ENCODE measurements at places on chromosomes 5 and 9.

DNA sequence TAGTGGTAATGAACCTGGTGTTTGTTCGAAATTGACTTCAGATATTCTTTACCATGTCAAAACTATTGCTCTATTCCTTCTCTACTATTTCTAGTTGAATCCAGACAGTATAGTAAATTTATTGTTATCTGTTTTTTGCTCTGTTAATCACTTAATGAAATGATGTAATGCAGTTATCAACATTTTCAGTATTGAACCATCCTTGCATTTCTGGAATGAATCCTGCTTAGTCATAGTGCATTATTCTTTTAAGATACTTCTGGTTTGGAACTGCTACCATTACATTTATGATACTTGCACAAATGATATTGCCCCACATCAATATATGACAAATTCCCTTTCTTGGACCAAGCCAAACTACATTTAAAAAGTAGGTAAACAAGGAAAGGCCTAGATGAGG, 554.0 kb upstream of the KLF4 start:
- DNase-seq, result no peak

DNA sequence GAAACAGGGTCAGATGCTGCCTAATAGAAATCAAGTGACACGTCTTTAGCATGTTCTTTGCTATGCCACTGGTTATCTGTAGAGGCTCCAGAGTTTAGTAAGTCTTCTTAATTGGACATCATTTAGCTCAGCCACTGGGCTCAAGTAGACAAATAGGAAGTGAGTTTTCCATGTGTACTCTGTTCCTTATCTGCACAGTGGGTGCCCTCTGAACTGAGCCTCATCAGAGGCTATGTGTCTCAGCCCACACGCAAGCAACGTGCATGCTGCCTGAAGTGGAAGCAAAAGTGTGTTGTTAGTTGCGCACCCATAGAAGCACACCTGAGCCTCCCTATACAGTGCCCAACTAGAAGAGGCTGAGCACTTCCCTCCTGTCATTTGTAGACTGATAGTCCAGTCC, 134.7 kb downstream of the SEMA5A start:
- DNase-seq, result no peak

DNA sequence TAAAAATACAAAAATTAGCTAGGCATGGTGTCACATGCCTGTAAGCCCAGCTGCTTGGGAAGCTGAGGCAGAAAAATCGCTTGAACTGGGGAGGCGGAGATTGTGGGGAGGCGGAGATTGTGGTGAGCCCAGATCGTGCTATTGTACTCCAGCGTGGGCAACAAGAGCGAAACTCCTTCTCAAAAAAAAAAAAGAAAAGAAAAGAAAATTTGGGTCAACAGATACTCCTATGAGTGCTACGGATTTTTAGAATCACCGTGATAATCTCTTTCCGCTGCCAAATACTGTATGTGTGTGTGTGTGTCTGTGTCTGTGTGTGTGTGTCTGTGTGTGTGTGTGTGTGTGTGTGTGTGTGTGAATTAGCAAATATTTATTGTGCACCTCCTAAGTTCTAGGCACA, 64.4 kb downstream of the ARRDC3 start:
- no peak for DNase-seq

DNA sequence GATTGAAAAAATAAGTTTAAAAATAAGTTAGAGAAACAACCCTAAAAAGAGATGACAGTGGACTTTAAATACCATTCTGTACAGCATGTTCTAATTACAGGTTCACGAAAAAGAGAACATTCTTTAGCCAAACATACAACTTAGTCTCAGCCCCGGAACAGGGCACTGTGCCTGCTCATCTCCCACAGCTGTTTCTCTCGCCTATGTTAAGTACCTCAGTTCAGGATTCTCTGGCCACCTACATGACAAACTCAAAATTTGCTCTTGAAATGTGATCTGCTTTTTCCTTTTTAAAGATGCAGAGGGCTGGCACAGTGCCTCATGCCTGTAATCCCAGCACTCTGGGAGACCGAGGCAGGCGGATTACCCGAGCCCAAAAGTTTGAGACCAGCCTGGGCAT, 52.3 kb downstream of the MYO10 start:
- DNase-seq, result no peak

GRCh38 chr9:94514722-94515121, 40.2 kb upstream of the PCAT7 start:
- DNase-seq, result no peak

GRCh38 chr5:147332658-147333057, 97.8 kb downstream of the STK32A start:
- no peak for DNase-seq

DNA sequence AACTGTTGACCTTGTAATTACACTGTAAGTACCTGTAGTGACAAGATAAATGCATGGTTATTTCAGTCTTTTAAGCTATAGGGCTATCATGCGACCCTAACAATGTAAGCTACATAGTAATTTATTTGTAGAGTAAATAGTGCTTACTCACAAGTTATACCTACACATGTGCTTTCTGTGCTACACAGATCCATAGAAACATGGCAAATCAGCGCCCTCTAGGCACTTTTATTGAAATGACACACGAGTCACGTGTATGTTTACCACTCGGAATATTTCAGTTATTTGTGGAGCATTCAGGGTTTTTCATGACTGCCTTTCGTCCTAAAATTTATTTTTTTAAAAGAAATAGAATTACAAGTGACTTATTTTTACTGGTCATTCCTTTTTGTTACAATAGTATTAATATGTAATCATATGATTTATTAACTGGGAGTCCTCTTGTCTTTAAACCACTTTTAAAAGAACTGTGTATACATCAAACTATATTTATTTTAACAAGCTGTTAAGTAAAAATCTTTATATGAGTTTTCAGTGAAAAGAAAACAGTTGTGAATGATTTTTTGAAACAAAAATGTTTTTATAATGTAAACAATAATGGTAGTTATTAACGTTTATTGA, 1242.3 kb upstream of the WWC1 start:
- DNase-seq, result no peak

DNA sequence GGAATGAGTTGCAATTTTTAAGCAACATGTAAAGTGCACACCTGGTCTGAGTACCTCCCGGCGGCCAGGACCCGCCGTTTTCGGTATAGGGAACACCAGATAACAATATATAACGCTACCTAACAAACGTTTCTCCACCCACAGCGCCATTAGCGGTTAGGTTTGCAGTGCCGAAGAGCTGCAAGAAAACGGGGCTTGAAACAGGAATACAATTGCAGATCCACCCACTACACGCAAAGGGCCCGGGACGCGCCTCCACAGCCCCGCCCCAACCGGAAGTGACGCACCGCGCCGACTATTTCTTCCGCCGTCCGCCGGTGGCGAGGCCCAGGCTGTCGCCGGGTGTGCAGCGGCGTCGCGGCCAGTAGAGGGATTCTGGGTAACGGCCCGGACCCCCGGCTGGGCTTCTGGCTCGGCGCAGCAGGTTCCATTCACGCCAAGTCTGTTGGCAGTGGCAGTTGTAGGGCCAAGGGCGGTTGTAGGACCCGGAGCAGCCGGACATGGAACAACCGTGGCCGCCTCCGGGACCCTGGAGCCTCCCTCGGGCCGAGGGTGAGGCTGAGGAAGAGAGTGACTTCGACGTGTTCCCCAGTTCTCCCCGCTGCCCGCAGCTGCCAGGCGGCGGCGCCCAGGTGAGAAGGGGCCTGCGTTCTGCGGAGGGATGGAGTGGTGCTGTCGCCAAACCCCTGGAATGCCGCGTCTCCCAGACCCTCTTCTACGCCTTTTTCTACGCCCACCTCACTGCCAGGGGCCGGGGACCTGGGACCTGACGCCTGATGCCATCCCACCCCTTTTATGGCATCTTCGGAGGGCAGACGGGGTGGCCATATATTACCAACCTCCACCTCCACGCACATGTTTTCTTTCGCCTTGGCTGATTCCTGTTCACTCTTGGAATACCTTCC, at the start of gene CDC37L1:
Gene CDC37L1, plus strand, starts transcription at position 302 of the 905 bp plus-strand sequence. Its CDS starts 199 bp downstream, at position 501.
- peak; percentile 99 for DNase-seq

GRCh38 chr5:176167800-176168199, 70.4 kb upstream of the SIMC1 start:
- no peak for DNase-seq

DNA sequence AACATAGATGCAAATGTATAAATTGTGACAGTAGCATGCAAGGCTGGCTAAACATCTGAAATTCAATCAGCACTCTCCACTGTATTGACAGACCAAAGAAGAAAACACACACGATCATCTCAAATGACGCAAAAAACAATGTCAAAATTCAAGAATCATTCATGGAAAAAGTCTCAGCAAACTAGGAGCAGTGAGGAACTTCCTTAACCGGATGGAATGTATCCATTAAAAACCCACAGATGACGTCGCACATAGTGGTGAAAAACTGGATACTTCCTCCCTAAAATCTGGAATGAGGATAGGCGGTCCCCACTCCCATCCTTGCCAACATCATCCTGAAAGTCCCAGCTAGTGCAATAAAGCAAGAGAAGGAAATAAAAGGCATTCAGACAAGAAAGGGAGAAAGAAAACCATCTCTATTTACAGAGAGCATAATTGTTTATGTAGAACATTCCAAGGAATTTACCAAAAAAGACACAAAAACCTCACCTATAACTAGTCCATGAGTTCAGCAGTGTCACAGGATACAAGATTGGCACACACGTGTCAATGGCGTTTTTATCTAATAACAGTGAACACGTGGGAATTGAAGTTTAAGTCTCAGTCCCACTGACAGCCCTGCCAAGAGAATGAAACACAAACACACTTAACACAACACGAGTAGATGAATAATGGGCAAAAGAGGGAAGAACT, 14.1 kb upstream of the CEP72 start:
- DNase-seq, result no peak

DNA sequence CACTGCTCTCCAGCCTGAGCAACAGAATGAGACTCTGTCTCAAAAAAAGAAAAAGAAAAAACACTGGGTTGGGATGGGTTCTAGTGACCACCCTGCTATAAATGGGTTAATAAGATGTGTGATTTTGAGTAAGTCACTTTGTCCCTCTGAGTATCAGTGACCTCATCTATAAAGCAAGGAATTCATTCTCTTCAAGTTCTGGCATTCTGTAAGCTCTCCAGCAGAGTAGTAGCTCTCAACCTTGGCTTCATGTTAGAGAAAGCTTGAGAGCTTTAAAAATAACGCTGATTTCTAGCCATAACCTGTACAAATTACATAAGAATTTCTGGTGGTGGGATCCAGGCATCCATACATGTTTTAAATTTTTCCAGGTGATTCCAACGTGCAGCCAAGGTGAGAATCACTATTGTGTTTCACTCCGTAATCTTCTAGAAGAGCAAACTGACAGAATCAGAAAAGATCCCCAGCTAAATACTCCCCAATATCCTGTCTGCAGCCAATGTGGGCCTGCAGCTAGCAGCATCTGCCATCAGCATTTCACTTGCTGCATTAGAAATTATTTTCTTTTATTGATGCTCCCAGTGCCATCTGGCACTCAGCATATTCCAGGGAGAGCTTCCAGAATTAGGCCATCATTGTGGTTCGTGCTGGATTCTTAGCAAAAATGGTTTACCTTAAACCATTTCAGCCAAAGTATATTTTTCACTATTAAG, 109.4 kb downstream of the FEM1C start:
- DNase-seq, result no peak

DNA sequence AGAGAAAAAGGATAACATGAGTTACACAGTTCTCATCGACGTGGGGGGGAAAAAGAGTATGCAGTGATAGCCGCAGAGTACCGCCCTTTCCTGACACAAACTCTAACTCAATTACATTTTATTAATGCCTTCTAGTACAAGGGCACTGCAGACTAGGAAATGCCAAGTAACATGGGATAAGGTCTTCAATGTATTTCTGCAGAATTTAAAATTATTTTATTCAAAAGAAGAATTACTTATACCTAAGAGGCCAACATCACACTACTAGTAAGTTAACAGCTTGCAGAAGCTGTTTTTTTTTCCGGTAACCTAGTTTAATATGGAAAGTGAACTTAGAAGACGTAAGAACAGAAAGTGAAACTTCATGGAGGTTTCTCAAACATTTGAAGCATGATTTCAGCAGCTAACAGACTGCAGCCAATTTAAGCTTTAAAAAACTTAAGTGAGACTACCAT, 3.9 kb downstream of the SETX start:
- no peak for DNase-seq

DNA sequence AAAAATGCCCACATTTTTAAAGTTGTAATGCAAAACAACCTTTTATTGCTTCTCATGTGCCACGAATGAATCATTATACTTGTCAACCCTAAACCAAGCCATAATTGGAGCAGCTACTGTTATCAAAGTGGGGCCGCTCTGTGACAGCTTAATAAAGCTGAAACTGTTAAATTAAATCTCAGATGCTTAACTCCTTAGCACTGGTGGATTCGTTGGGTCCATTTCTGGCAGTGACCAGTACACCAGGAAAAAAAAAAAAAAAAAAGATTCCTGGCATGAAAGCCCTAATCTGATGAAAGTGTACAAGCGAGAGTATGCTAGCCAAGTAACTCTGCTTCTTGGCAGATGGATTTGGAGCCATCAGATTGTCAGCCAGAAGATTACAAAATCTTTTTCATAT, 164.8 kb downstream of the ZSWIM6 start:
- DNase-seq, result no peak

- DNase-seq, result no peak
Measured at GRCh38 chr5:76269932-76270610, 133.0 kb upstream of the IQGAP2 start.

DNA sequence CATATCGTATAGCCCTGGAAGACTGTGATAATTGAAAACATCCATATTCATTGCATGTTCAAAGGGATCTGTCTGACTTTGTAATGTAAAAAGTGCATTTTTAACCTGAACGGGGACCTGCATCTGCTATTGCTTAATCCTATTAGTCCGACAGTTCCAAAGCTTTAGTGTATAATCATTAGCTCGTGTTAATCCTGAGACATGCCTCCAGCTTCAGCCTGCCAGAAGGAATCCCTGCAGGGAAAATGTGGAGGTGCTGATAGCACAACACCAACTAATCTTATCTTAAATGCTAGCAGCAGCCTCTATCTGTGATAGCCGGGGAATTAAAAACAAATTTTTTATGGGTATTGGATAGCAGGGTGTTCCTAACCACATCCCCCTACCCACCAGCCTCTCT, 495.2 kb downstream of the TLE4 start:
- DNase-seq, result no peak

GRCh38 chr5:54905942-54906537, 79.4 kb downstream of the ESM1 start:
- DNase-seq, result peak; percentile 33

DNA sequence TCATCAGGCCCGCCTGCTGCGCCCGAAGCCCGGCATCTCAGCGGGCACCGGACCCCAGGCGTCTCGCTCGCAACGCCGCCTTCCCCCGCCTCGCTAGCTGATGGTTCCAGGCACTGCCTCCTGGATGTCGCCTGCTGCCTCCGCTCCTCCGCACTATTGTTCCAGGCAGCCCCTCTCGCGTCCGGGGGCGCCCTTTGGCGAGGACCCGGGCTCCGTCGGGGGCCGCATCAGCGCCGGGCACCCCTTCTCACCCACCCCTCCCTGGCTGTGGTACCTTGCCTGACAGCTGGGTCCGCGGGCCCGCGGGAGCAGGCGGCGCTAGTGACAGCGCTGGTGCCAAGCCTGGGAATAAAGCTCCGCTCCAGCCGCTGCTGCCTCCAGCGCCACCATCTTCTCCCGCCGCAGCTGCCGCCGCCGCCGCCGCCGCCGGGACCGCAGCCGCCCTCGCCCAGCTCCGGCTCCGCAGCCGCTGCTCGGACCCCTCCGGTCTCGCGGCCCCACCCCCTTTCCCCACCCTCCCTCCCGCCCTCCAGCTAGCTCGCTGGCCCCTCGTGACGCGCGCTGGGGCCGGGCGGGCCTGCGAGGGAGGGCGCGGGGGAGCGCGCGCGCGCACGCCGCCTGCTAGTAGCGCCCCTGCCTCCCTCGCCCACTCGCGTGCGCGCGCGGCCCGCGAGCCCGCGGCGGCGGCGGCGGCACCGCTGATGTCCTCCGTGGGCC, at the start of gene APBA1:
Gene APBA1, minus strand, starts transcription at position 493 of the 717 bp plus-strand sequence.
- no peak for DNase-seq

Data from activated naive CD8-positive, alpha-beta T cell treated with anti-CD3 and anti-CD28 coated beads, Interleukin-2, amount 50 U/mL, for 16 hours (primary cell).